ENCODE measurements at places on chromosomes 7 and 10.

DNA sequence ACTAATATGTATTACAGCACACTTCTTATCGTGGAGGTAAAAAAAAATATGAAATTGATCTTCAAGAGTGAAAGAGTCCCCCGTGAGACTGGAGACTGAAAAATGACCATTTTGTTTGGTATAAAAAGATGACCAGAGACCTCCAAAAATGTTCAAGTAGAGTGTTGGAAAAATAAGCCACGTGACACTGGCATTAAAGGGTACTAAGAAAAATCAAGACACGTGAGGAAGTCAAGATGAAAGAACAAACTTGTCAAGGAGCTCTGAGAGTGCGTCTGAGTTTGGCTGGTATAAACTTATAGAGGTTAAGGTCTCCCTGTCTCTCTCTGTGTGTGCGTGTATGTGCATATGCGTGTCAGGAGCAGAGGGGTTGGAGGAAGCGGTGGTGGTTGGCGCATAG, 362.7 kb upstream of the COBL start:
- DNase-seq, result no peak

GRCh38 chr10:106826716-106827115, 337.8 kb downstream of the SORCS1 start:
- no peak for DNase-seq

- DNase-seq, result no peak
Observed at GRCh38 chr10:72081772-72082590, 6.4 kb downstream of the SPOCK2 start.

- DNase-seq, result no peak
Observed at GRCh38 chr7:39459636-39460035, 106.6 kb upstream of the YAE1 start.

DNA sequence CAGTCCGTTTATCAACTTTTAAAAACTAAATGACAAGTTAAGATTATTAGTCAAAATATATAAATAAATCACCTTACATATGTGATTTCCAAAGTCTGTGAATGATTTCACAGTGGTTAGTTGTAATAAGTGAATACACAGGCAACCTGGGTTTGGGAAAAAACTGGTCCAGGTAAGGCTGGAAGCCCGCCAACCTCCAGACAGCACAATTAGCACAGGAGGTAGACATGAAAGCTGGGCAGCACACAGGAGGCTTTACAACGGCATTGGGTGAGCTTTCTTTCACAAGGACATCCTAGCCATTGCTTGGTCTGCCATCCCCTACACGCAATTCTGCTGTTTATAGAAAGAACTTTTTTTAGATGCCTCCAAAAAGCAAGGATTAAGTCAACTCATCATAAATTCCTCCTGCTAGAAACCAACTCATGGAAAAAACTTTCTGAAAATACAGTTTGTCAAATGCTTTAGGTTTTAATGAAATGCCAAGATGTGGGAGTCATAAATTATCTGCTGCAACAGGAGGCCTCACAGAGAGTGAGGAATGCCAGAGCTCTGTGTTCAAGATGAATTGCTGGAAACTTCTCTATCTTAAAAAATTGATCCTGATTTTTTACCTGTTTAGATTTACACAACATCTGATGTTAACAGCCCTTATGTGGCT, 346.8 kb upstream of the NFE2L3 start:
- no peak for DNase-seq

DNA sequence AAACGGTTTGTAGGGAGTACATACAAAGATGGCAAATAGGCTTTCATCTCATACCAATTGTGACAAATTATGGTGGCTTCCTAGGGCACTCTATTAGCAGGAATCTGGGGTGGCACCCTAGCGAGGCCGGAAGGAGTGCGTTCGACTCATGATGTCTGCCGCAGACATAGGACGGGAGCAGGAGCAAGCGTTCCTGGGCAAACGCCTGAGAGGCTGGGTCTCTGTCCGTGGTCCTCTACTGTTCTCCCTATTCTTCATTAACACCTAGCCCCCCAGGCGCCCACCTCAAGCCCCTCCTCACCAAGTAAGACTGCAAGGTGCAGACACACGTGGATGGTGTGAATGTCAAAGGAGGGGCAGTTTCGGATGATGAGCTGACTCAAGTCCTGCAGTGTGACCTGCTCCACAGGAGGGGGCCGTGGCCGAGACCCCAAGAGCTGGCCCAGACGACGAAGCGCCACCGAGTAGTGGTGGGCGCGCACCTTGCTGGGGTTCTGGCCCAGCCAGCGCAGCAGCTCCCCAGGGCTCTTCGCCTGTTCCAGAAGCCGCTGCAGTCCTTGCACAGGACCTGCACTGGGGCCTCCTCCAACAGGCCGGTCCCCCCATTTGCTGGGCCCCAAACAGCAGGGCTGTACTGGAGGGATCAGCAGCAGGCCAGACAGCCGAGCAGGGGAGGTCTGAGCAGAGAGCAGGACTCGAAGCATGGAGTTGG, 1.3 kb downstream of the FASTK start:
- no peak for DNase-seq

DNA sequence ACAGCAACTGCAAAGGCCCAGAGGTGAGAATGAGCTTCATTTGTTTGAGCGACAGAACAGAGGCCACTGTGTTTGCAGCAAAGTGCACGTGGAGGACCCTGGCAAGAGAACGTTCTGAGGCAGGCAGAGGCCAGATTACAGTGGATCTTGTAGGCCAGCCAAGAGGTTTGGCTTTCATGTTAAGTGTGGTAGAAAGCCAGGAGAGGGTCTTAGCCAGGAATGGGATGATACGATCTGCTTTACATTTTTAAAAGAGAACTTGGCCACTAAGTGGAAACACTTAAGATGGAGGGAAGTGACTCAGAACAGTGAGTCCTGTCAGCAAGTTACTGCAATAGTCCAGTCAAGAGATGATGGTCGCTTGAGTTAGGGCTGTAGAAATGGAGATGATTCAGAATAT, 4.6 kb downstream of the CCDC136 start:
- DNase-seq, result no peak

GRCh38 chr10:123517426-123517825, 148.7 kb upstream of the GPR26 start:
- DNase-seq, result no peak

- DNase-seq, result no peak
Observed at GRCh38 chr7:100914208-100914878, 18.7 kb upstream of the ACHE start.

GRCh38 chr7:12092499-12093130, 118.5 kb upstream of the TMEM106B start:
- DNase-seq, result no peak

GRCh38 chr7:34075523-34076370, 170.4 kb downstream of the BMPER start:
- DNase-seq, result no peak

- no peak for DNase-seq
Observed at GRCh38 chr10:43206391-43207235, 60.3 kb downstream of the RASGEF1A start.

DNA sequence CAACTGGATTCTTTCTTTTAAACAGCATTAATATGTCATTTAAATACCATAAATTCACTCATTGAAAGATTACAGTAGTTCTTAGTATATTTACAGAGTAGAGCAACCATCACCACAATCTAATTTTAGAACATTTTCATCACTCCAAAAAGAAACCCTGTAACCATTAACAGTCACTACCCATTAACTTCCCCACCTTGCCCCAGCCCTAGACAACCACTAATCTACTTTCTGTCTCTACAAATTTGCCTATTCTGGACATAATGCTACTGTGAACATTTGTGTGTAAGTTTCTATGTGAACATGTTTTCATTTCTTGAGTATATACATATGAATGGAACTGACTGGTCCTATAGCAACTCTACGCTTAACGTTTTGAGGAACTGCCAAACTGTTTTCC, 42.4 kb downstream of the P4HA1 start:
- DNase-seq, result no peak

DNA sequence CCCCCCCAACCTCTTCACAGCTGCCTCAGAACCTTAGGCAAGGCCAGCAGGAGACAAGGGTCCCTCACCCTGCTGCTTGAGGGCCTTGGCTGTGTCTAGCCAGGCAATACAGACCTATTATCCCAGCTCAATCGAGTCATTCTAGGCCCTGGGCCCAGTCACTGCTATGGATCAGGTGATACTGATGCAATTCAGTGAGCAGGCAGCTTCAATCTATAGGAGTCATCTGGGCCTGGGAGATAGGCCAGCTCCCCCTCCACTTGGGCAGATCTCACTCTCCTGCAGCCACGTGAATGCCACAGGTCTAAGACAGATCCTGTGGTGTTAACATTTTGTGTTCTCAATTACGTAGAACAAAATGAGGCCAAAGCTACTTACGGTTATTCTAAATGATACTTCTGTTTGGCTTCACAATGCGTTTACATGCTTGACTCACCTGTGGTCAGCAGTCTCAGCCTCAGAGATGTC, 68.0 kb upstream of the LRRC4 start:
- no peak for DNase-seq

DNA sequence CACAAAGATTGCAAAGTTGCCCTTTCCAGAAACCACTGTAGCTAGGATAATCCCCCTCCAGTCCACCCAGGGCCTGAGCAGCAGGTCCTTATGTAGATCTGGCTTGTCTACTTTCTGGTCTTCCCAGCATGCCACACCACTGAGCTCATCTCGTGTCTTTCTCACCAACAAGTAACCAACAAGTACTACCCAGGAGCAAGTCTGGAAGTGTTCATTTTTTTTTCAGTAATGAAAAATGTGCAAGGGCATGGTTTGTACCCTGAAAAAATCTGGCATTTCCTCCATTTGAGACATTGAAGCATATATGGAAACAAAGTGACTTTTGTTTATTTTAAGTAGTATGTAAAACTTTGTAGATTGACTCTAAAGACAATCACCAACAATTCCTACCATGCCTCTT, 120.8 kb downstream of the INHBA start:
- DNase-seq, result no peak

DNA sequence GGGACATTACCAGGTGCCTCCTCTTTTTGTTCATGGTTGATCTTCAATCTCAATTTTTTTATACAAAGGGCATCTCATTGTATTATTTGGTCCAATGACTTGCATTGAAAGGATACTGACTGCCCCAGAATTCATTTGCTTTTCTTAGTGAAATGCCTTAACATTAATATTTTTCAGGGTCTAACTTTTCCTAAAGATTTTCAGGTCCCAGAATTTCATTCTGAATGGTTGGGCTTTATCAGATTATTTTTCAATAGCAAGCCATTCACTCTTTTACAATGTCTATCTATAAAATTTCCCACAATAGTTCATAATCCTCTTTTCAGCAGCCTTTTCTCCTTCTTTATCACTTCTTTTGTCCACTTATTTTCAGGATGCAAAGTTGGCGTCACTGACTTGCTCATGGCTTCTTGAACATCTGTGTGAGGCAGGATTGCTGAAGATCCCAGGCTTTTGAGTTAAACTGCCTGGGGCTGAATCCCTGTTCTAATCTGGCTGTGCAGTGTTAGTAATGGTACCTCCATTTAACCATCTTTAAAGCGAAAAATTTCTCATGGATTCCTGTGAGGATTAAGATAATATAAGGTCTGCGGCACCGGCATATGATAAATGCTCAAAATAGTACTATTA, 131.7 kb upstream of the HDAC9 start:
- DNase-seq, result no peak

GRCh38 chr7:129784783-129785684, 167.7 kb downstream of the UBE2H start:
- DNase-seq, result no peak

- DNase-seq, result no peak
Observed at GRCh38 chr10:77268721-77269120, 368.9 kb downstream of the KCNMA1 start.

DNA sequence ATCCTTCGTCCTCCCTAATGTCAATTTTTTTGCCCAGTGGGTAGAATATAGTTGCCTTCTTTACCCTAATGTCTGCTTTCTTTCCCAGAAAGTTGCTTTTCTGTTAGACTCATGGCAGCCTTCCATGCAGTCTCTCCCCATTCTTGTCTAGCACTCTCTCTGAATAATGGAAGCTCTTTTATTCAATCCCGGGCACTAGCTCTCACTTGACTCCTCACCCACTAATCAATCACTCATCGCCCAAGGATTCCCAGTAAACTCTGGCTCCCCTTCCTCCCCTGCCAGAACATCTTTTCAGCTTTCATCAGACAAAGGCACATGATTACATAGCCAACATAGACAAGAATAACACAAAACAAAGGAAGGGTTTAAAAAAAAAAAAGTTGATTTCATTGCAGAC, 100.2 kb upstream of the RELN start:
- DNase-seq, result no peak

GRCh38 chr7:117784315-117784714, 88.9 kb downstream of the CTTNBP2 start:
- no peak for DNase-seq

GRCh38 chr7:123573896-123574467, 16.4 kb upstream of the NDUFA5 start:
- no peak for DNase-seq

DNA sequence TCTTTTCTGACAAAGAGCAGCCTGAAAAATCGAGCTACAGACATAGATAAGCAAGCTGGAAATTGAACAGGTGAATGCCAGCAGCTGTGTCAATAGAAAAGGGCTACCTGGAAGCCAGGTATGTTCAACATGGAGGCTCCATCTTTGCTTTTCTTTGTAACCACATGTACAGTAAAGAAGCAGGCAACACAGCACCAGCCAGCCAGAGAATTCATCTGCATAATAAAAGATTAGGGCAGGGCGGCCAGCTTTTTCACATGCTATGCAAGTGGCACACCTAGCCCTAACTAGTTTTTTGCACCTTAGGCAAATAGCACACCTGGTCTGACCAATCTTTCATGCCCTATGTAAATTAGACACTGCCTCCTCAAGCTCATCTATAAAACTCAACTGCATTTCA, 25.7 kb downstream of the COG5 start:
- DNase-seq, result no peak

- no peak for DNase-seq
Observed at GRCh38 chr7:100407285-100408180, 21.0 kb downstream of the ZCWPW1 start.

GRCh38 chr7:106134241-106134640, 22.1 kb upstream of the SYPL1 start:
- no peak for DNase-seq

GRCh38 chr10:31000867-31001266, 30.8 kb downstream of the ZNF438 start:
- DNase-seq, result no peak

DNA sequence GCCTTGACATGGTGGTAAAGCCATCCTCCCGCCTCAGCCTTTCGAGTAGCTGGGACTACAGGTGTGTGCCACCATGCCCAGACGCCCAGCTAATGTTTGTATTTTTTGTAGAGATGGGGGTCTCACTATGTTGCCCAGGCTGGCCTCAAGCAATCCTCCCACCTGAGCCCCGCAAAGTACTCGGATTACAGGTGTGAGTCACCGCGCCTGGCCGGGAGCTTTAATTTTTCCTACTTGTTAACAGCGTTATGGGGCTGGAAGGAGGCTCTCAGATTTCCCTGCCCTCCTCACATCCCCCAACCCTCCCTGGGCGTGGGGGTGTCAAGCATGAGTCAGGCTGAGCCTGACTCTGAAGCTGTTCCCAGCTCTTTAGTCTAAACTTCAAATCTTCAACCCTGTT, 8.3 kb downstream of the ALKBH4 start:
- no peak for DNase-seq

DNA sequence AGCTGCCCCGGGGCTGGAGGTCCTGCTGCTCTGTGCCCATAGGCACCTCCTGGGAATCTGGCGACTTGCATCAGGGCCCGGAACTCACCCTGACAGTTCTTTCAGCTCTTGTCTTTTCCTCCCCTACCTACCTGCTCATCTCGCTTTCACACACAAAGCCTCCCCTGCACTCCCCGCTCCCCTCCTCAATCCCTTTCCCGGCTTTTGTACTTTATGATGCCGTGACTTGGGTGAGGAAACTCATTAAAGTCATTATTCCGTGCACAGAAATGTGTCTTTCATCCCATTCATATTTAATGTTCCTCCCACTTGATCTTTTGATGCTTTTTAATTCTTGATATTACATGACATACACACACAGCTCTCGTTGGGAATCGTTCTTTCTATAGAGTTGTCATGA, 218.6 kb downstream of the RPS24 start:
- no peak for DNase-seq
